ENCODE measurements at places on chromosomes 3 and 15.

DNA sequence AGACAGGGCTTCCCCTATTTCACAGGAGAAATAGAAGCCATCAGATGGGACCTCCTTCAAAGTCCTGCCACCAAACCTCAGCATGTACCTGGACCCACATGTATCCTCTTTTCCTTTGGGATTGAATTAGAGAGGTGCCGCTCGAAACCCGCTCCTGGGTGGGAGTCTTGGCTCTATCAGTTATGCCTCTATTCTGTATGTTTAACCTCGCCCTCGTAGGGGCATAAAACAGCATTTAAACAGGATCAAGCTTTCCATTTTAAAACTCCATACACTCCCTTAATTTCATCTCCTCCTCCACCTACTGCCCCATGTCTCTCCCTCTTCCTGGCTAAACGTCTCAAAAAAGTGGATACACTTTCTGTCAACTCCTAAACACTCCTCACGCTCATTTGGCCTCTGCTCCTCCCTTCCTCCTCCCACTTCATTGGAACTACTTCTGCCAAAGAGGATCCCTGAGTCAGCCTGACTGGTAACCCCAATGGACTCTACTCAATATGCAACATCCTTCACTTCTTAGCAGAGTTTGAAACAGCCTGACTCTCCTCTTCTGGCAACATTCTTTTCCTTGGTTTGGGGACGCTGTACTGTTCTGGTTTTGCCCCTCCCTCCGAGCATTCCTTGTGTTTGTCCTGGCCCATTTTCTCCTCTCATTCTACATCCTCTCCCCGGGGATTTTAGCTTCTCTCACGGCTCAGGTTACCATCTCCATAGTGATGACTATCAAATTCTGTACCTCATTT lies 23.0 kb upstream of the MUC20 start:
- no peak for DNase-seq

DNA sequence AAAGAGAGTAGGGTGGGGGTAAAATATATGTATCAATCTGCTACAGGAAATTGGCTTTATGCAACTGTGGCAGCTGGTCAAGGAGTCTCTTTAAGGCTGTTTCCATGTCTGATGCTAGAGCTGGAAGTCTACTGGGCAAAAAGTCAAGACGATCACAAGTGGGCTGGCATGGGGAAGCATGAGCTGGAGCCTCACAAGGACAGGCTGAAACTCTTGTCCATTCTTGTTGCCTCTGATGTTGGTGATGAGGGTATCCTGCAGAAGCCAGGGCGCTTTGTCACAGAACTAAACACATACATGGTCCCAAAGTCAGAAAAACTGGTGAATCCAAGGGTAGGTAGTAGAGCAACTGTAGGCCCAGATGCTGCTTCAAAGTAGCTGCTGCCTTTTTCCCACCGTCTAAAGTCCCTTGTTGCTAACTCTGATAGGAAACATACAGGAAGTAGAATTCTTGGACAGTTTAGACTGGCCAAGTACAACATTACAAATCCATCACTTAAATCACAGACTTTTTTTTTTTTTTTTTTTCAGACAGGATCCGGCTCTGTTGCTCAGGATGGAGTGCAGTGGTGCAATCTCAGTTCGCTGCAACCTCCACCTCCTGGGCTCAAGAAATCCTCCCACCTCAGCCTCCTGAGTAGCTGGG lies 54.2 kb downstream of the RPL39L start:
- DNase-seq = no peak

DNA sequence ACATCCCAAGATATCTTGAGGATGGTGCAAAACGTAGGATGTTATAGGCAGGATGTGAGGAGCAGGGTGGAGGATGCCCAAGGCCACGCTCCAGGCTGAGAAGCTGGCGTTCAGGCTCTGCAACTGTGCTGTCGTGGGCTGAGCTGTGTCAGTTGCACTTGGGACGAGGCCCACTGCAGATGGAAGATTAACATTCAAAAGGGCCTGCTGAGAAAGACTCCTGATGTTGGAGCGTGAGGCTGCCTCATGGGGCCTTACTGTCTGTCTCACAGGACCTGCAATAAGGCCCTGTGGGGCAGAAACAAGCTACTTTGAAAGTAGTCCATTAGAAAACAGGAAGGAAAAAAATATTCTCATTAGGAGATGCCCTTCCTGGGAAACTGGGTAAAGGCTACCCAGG lies 60.6 kb upstream of the SEC61A1 start:
- DNase-seq = no peak

GRCh38 chr3:187473778-187474406 lies 105.7 kb downstream of the RTP4 start:
- DNase-seq = no peak

DNA sequence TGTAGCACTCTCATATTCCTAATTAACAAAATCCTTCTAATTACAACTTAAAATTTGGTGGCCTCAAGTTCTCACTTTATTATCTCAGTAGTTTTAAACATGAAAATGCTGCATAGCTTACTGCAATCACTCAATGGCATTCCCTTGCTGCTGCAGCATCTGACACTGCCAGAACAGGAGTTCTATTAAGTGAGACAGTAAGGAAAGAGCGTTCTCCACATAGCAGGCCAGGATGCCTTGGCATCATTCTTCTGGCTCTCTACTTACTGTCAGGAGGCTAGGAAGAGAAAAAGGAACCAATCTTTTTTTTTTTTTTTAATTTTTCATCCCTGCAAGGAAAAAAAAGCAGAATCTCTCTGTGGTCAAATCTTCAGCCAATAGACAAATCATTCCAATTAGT lies 3.2 kb downstream of the CNBP start:
- no peak for DNase-seq

- no peak for DNase-seq
Observed at GRCh38 chr3:105610473-105610872, 243.8 kb downstream of the ALCAM start.

DNA sequence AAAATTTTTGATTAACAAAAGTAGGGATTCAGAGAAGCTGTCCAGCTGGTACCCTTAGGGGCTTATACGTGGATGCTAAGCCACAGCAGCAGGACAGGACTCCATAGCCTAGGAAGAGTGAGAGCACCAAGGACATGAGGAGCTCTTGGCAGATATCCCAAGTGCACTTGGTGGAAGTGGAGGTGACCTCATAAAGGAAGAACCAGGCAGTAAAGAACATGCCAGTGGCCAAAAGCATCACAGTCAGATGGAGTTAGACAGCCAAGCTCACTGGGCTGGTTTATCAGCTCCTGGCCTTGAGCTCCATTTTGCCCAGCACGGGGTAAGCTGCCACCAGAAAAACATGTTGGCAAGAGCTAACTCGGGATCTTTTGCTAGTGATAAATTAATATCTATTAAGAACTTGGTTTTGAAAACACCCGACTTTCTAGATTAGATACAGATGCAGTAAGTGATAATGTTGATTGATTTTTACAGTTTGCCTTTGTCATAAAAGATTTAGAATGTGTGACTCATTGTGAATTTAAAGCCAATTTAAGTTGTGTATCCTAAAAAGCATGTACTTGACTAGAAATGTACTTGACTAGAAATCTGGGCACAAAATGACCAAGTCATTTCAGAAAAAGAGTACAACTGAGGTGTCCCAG lies 108.0 kb downstream of the CMSS1 start:
- DNase-seq = no peak

DNA sequence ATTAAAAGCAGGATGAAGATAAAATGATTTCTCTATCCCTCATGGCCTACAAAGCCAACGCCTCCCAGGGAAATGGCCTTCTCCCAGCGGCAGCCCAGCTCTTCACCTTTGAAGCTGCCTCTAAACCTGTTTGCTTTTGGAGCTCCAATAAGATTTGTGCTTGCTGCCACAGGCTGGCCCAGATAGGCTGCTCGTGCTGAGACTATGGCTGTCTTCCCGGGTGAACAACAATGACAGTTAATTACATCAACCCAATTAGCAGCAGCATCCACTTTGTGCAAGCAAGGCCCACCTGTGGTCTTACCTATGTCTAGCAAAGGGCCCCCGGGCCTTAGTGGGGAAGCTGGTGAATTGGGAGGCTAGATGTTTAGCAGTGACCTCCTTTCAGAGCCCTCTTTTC lies 179.6 kb downstream of the P3H2 start:
- no peak for DNase-seq

DNA sequence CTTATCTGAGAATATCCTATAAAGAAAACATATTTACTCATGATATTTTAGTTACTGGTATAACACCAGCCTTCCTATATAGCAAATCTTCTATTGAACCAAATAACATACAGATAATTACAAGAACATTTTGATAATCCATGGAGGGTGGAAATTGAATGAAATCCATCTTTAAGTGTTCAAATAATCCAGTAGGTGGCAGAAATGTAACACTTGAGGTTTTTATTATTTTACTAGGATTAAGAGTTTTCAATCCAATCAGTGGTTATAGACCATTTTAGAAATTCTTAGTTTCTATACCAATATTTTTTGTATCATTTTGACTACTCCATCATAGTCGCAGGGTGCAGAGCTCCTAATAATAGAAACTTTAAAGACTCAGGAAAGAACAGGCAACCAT lies 101.9 kb upstream of the KCNH8 start:
- no peak for DNase-seq
